NCI-H524 treated with DMSO at 0.1 percent for 48 hours (cell line): ENCODE measurements at places on chromosomes 5 and 9.

GRCh38 chr5:123220621-123221146 is 131.6 kb downstream of the PRDM6 start:
- DNase-seq: no peak

- DNase-seq: no peak
These were observed 212.8 kb upstream of the CHD1 start for GRCh38 chr5:99141534-99142128.

GRCh38 chr5:100757618-100758017 is 145.5 kb downstream of the ST8SIA4 start:
- DNase-seq: no peak

- no peak for DNase-seq
These were observed 30.7 kb upstream of the SRP19 start for GRCh38 chr5:112830378-112830777.

GRCh38 chr5:62306896-62307689 is 1.1 kb downstream of the KIF2A start:
- DNase-seq: no peak

GRCh38 chr5:9924614-9925013 is 294.5 kb upstream of the TAS2R1 start:
- DNase-seq: no peak

DNA sequence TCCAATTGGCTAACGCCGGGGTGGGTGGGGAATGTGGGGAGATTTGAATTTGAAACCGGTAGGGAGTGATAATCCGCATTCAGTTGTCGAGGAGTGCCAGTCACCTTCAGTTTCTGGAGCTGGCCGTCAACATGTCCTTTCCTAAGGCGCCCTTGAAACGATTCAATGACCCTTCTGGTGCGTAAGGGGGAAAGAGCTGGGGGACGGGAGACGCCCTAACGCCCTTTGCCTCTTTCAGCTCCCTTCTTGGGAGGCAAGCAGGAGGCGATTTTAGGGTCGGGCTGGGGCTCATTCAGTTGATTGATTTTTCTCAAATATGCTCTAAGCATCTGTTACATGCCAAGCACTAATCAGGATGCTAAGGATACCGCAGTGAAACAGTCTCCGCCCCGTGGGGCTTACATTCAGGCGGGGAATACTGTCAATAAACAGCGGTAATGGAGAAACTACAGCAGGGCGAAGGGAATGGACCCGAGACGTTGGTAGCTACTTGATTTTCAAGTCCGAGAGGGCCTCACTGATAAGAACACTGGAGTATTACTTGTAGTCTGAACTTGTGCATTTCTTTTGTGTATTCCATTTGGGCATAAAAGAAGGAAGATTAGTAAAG is at the start of gene HMMR:
HMMR (plus strand) TSS at position 71 of the 610 bp plus-strand sequence; CDS start at position 132, 61 bp downstream.
- no peak for DNase-seq

GRCh38 chr5:51991940-51992339 is 608.7 kb downstream of the ISL1 start:
- no peak for DNase-seq

DNA sequence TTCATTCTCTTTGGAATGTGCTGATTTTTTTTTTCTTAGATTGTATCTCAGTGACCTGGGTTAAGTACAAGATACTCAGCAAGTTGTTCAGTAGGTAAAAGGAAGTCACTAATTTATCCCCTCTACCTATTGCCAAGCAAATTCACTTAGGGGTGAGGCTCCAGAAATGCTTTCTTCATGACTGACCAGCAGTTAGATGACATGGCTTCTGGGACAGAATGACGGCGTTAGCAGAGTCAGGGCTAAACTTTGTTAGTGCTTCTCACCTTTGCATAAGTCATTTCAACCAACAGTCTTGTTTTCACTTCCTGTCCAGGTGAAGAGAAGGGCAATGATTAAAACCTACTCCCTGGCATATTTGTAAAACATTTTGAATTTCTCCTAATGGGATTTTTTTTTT is 20.2 kb upstream of the MTAP start:
- DNase-seq: no peak

GRCh38 chr9:114851306-114851705 is 45.5 kb upstream of the TNFSF15 start:
- no peak for DNase-seq

GRCh38 chr5:138533973-138534941 is 8.8 kb downstream of the ETF1 start:
- no peak for DNase-seq

GRCh38 chr9:131809941-131810344 is 70.1 kb upstream of the RAPGEF1 start:
- peak; percentile 95 for DNase-seq

GRCh38 chr5:84724683-84725082 is 340.0 kb upstream of the EDIL3 start:
- no peak for DNase-seq

DNA sequence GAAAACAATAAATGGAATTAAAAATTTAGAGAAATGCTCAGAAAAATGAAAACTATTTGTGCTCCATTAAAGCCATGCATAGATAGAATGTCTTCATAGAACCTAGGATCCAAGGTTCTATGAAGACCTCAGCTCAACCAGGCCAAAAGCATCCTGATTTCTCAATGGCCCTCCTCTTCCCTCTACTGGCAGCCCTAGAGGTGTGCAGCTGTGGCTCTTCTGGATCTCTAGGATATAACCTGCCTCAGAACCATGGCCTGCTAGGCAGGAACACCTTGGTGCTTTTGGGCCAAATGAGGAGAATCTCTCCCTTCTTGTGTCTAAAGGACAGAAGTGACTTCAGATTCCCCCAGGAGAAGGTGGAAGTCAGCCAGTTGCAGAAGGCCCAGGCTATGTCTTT is 15.1 kb downstream of the IFNA1 start:
- no peak for DNase-seq

GRCh38 chr5:50328193-50328729 is 112.8 kb downstream of the EMB start:
- no peak for DNase-seq

DNA sequence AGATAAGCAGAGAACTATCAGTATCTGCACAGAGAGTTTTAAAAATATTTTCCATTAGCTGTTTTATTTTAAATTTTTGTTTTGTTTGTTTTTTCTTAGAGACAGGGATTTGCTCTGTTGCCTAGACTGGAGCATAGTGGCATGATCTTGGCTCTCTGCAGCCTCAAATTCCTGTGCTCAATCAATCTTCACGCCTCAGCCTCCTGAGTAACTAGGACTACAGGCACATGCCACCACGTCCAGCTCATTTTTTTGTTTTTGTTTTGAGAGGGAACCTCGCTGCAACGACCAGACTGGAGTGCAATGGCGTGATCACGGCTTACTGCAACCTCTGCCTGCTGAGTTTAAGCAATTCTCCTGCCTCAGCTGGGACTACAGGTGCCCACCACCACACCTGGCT is 138.2 kb upstream of the LPAR1 start:
- no peak for DNase-seq

GRCh38 chr9:38227656-38228055 is 158.6 kb upstream of the SHB start:
- DNase-seq: no peak

- DNase-seq: no peak
These were observed 183.9 kb upstream of the OTULINL start for GRCh38 chr5:14397717-14398116.

- DNase-seq: no peak
These were observed 49.5 kb upstream of the ICE1 start for GRCh38 chr5:5372930-5373329.

DNA sequence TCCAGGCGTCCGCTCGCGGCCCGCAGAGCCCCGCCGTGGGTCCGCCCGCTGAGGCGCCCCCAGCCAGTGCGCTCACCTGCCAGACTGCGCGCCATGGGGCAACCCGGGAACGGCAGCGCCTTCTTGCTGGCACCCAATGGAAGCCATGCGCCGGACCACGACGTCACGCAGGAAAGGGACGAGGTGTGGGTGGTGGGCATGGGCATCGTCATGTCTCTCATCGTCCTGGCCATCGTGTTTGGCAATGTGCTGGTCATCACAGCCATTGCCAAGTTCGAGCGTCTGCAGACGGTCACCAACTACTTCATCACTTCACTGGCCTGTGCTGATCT is 294 bp downstream of the ADRB2 start:
- no peak for DNase-seq

DNA sequence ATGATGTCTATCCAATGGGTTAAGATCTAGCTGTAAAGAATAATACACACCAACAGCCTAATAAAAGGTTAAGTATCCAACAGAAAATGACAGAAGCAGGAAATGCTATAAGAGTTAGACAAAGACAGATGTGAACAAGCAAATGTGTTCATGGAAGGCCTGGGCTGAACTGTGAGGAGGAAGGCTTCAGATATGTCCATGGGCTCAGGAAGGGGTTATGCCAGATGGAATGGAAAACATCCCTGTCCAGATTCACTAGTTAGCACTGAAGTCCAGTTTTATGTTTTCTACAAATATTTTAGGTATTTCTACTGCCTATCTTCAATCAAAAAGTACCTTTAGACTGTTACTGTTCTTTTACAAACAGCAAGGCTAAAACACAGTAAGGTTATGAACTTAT is 27.1 kb downstream of the ERAP1 start:
- no peak for DNase-seq

- DNase-seq: no peak
These were observed 482.8 kb upstream of the KLF4 start for GRCh38 chr9:107972346-107972745.

- DNase-seq: no peak
These were observed 18.1 kb downstream of the FGF1 start for GRCh38 chr5:142667831-142668230.

DNA sequence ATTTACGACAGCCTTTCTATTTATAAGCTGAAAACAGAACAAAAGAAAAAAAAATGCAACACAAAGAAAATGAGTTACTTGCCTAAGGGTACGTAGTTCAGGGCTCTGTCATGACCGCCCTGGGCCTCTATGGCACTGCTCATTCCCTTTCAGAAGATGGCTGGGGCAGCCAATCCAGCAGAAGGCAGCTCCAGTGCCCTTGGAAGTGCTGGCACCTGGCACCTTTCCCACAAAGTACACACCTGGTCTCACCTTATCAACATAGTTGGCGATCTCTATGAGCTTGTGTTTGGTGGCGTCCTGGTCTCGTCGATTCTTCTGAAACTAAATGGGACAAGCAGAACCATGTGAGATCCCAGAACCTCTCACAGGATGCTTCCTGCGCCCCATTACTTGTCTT is 53.2 kb downstream of the NIPAL4 start:
- no peak for DNase-seq

GRCh38 chr9:37917801-37918664 is 14.1 kb upstream of the SLC25A51 start:
- no peak for DNase-seq

- no peak for DNase-seq
These were observed 28.2 kb upstream of the ADCY2 start for GRCh38 chr5:7367780-7368179.

DNA sequence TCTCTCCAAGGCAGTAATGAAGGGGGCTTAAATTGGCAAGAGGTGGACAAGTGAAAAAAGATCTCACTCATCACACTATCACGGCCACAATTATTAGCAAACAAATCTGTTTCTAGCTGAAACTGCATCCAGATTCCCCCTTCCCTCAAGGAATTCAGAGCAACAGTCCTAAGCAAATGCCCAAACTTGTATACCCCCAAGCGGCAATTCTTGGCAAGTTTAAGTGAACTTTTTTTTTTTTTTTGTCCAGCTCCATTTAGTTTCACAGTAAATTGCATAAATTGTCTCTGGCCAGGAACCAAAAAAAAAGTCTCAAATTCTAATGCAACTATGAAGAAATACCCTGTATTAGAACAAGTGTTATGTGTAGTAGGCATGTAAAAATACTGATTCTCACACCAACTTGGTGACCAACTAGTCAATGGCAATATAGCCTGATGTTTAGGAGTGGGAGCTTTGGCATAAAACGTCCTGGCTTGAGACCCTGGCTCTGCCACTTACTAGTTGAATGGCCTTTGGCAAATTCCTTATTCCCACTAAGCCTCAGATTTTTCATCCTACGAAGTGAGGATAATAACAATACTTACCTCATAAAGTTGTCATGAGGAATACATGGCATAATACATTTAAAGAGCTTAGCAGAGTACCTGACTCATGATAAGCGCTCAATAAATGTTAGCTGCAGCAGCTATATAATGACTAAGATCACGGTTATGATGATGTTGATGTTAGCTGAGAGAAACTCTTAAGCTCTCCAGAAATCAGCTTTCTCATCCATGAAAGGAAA is 193.2 kb downstream of the ADAMTSL1 start:
- no peak for DNase-seq

- no peak for DNase-seq
These were observed 272.2 kb upstream of the DMRT1 start for GRCh38 chr9:569296-569695.

DNA sequence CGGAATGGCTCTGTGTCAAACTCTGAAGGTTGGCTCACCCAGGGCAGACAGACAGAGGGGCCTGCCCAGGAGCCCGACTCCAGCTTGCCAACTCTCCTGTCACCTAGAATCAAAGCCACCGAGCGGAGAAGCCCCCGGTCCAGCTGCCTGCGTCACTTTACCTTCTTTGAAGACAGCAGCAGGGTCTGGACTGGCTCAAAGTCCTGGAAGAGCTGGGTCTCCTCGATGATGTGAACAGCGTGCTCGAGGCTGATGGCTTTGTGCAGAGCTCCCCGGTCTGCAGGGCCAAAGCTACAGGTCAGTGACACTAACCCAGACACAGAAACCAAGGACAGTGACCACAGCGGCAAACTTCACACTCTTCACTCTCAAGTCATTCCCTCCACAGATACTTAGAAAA is 67.9 kb downstream of the SECISBP2 start:
- no peak for DNase-seq

DNA sequence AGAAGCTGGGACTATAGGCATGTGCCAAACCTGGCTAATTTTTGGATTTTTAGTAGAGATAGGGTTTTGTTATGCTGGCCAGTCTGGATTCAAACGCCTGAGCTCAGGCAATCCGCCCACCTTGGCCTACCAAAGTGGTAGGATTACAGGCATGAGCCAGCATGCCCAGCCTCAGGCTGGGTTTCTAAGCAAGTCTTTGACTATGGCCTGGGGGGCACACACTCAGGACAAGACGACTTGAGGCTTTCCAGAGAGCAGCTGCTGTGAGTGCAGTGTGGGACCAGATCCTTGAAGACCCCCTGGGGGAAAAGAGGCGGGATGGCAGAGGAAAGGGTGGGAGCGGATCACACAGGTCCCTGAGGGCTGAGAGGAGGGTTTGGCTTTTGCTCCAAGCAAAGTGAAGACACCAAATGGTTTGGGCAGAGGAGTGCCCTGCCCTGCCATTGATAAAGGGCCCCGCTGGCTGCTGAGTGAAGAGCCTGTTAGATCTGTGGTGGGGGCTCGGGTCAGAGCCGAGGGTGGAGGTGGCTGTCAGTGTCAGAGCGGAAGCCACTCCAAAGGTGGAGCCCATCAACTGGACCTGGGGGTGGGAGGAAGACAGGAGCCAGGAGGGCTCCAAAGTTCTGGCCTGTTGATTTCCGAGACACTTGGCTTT is 46.8 kb upstream of the FUBP3 start:
- DNase-seq: peak; percentile 21

DNA sequence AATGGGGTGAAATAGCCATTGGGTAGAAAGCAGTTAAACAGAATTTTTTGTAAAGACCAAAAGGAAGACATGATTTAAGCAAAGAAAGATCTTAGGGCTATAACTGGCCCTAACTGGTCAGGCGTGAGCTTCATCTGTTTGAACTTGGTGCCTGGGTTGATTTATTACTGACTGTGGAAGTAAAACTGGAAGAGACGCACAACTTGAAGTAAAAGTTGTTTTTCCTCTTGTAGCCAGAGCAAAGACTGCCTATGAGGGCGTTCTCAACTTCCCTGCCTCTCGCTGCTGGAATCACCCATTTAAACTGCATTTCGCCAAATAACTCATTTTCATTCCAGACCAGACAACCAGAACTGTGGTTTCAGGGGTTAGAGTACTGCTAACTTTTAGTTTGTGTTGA is 1.5 kb downstream of the THBS4 start:
- no peak for DNase-seq
